ENCODE measurements at places on chromosomes 13 and 19. TPM values are rescaled to one million over a fixed set of nuclear protein-coding genes. Genes with fewer than 3 reads are reported as not detected.

The CYP2A6 gene
- total RNA-seq, result 1.4 TPM

GRCh38 chr13:114053026-114053425 lies 79.2 kb upstream of the C13orf46 start:
- no peak overlapping the region for H3K27ac ChIP-seq
- no peaks in the 10 kb centered on the region for H3K27me3 ChIP-seq
- no peak overlapping the region for H3K4me3 ChIP-seq
- no peaks in the 10 kb centered on the region for H3K36me3 ChIP-seq

DNA sequence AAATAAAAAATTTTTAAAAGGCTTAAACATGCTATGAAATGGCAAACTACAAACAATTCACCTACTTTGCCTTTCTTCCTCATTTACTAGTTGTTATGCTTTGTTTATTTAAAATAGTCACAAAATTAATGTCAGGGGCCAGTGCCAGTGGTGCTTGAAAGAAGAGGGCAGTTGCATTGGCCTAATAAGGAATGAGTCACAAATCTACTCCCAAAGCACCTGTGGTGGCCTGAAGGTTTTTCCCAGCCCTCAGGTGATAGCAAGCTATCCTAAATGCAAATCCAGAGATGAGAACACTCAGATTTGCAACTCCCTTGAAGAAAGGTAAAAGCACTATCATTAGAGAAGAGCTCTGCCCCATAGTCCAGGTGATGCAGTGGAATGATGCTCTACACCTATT lies 103.6 kb downstream of the MBNL2 start:
- no peak for DNase-seq
- no peaks in the 10 kb centered on the region for H3K4me1 ChIP-seq
- H3K36me3 ChIP-seq, result no peaks in the 10 kb centered on the region
- no peaks in the 10 kb centered on the region for H3K27me3 ChIP-seq
- H3K4me3 ChIP-seq, result no peak overlapping the region

The LAMP1 gene
- total RNA-seq, result 226 TPM

DNA sequence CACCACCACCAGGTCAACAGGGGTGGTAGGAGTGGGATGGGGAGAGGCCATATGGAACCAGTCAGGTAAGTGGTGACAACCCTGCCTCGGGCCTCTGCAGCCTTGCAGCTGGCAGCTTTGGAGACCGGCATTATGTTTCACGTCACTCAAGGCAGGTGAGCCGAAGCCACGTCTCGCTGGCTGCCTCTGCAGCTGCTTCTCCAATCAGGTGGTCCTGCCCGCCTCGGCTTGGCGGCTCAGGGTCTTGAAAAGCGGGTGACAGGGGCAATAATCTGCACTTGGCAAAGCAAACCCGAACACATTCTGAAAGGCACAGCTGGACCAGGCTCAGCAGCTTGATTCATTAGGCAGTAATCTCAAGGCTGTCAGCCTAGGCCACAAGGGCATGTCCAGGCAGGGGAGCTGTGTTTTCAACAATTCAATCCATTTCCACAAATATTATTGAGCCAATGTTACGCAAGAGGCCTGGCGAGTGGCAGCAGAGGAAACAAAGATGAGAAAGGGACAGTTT lies 77.4 kb upstream of the PCDH8 start:
- H3K4me3 ChIP-seq, result no peak overlapping the region
- H3K27me3 ChIP-seq, result no peaks in the 10 kb centered on the region
- no peak for DNase-seq
- no peaks in the 10 kb centered on the region for H3K4me1 ChIP-seq

DNA sequence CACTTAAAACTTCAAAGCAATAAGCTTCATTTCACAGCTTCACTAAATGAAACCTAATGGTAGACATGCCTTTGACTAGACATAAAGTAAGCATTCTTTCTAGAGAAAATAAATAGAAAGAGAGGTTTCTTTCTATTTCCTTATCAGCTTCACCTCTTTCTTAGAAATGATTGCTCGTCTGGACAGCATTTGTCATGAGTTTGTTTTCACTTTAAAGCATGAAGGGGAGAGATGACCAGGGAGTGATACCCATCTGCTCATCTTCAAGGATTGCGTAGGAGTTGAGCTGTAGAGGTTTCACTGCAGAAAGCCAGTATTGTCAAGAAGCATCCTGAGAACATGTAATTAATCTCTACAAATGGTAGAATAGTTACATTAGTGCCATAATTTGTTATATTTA lies 61.3 kb downstream of the COL4A2 start:
- no peaks in the 10 kb centered on the region for H3K27me3 ChIP-seq
- H3K36me3 ChIP-seq, result no peaks in the 10 kb centered on the region
- DNase-seq, result no peak
- no peak overlapping the region for H3K4me3 ChIP-seq
- H3K4me1 ChIP-seq, result no peaks in the 10 kb centered on the region
- H3K27ac ChIP-seq, result no peak overlapping the region
